ENCODE measurements at places on chromosomes 5 and 9.

- no peak for DNase-seq
These were observed 203.1 kb upstream of the EFNA5 start for GRCh38 chr5:107873877-107874276.

GRCh38 chr5:6468104-6468503 is 19.4 kb downstream of the UBE2QL1 start:
- no peak for DNase-seq

GRCh38 chr9:88235615-88236014 is 97.3 kb upstream of the SPATA31C2 start:
- DNase-seq, result no peak

DNA sequence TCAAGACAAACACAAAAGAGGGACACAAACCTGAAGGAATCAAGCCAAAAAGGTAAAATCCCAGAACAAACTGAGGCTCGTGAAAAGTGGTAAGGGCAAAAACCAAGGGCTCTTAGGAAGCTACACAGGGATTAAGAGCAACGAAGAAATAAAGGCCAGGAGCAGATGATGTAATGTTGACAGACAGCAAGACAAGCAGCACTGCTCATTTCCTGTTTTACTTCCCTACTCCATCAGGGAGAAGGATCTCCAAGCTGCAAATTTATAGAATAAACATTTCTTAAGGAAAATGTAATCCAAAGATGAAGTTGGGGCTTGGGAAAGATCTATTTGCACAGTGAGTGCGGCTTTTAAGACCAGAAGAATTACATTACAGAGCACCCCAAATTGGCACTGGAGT is 182.3 kb upstream of the MAP1B start:
- DNase-seq, result no peak

GRCh38 chr5:151902215-151902614 is 22.4 kb downstream of the GLRA1 start:
- DNase-seq, result no peak

- no peak for DNase-seq
These were observed 159.4 kb downstream of the ARHGAP26 start for GRCh38 chr5:142929587-142929986.

DNA sequence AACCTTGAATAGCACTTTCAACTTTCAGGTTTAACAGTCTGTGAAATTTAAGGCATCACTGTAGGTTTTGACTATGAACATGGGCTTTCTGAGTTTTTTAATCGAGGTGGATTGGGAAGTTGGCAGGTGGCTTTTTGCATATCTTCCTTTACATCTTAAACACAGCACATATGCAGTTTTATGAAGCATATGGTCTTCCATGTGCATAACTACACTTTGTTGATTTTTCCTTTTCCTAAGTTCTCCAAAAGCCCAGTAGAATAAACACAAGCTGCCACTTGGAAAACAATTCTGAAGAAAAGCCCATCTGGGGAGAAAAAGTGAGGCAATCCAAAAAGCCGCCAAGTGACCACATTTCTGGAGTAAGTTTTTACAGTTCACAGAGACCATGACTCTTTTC is 236.5 kb upstream of the IL12B start:
- DNase-seq, result no peak

GRCh38 chr9:70490478-70490877 is 76.0 kb upstream of the KLF9 start:
- no peak for DNase-seq

GRCh38 chr5:66415208-66415607 is 181.0 kb upstream of the MAST4 start:
- DNase-seq, result no peak

DNA sequence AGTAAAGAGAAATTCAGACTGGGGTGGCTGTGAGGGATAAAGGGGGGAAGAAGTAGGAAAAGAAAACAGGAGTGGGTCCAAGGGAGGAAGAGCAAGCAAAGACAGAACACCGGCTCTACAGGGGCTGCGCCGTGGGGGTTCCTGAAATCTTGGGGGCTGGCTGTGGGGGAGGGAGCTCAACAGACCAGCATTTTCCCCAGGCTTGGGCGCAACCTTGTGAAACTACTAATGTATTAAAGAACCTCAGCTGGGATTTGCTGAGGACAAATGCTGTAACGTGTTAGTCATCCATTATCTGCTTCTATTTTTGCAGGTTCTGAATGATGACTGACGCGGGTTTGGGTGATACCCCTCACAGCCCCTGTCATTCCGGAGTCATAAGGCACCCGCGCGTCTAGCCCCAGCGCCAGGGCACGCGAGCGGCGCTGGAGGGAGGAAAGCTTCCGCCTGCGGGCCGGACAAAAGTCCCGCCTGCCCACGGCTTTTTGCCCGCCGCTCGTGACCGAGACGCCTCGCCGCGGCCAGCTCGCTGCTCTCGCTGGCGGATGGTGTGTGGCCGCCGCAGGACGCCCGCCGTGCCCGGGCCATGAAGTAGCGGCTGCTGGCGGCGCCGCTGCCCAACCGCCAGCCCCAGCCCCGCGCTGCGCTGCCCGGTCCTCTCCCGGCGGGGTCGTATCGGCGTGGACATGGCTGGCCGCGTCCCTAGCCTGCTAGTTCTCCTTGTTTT is 110.6 kb downstream of the PAM start:
- DNase-seq, result peak; percentile 3

GRCh38 chr5:130605234-130605633 is 559.8 kb downstream of the HINT1 start:
- DNase-seq, result no peak

DNA sequence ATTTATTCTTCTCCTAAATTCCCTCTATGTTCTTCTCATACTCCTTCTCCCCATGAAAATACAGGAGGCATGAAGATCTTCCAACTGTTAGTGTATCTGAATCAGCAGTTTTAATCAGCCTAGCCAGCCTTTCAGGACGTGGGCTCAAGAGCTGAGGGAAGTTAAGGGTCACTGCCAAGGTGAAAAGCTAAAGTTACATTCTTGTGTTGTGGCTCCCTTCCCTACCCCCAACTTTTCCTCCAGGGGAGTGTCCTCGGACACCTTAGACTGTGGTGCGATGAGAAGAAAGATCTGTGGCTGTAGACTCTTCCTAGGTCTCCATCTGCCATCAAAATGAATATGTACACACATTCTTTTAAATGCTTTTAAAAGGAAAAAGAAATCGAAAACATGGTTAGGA is 4.2 kb downstream of the DMRT3 start:
- no peak for DNase-seq

DNA sequence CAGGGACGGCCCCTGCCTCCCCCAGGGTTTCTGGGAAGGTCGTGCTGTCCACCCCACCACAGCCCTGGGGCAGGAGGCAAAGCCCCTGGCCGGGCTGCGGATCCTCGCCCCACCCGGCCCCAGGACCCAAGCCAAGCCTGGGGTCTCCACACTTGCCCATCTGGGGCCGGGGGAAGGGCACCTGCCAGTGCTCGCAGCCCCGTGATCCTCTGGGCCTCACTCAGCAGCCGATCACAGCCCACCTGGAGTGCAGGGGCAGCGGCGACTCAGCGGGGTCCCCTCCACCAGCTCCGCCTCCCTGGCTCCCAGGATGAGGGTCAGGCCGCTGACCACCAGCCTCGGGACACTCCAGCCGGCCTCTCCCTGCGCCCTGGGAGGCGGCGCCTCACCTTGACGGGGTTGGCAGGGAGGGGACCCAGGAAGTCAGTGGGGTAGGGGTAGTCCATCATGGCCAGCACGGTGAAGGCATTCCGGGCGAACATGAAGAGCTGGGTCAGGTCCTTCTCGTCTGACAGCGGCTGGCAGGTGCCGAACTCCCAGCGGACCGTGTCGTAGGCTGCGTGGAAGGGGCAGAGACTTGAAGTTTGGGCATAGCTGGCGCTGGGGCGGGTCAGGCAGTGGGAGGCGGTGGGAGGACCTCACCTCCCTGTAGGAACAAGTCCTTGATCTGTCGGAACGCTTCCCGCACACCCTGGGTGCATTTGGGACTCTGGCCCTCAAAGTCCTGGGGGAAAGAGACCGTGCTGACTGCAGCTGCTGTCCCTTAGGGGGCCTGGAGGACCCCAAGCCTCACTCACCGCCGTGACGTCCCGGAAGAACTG is 1.8 kb downstream of the DPP7 start:
- DNase-seq, result no peak

DNA sequence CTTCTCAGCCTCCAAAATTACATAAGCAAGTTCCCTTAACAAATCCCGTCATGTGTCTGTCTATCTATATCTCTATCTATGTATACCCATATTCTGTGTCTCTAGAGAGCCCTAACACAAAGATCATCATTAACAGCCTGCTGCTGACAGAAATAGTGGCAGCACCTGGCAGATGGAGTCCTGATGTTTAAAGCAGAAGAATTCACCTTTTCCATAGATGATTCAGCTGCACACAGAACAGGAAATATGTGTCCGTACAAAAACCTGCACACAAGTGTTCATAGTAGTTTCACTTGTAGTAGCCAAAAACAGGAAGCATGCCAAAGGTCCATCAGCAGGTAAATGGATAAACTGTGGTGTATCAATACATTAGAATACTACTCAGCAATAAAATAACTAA is 45.0 kb upstream of the ACO1 start:
- DNase-seq, result no peak

DNA sequence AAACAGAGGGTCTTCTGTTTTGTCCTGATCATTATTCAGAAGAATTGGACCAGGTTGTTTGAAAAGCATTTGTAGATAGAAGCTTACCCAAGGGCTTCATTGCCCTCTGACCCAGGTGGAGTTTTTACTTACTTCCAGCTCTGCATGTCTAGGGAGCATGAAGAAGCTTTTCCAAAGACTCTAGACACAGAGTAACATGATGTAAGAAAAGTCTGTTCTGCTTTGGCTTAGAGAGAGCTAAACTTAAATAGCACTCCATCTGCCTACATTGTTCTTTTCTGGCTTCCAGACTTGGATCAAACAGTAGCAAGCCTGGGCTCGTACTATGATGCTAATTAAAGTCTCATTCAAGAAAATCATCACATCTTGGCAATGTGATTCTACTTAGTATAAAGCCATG is 112.1 kb downstream of the SNCAIP start:
- DNase-seq, result no peak

DNA sequence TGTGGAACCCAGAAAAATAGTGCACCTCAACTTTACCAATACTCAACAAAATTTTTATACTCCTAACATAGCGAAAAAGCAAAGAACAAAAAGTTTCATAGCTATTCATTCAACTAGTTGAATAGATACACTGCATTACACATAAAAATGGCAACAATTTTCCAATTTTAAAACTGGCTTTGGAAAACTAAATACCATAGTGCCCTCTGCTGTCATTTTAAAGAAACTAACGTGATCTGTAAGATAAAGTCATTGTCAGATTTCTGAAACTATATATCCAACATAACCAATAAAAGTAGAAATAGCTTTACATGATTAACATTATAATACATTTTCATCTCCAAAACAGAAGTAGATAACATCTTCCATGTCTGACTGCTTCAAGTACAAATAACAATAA is 31.6 kb downstream of the DTWD2 start:
- DNase-seq, result no peak

Measured in stimulated activated CD4-positive, alpha-beta T cell treated with anti-CD3 and anti-CD28 coated beads, Interleukin-1b, Interleukin-23, amount 100 ng/mL, for 1 hour (primary cell).